ENCODE measurements at places on chromosomes 6 and 20.

- DNase-seq: no peak
Observed at GRCh38 chr20:49677777-49678758, 35.6 kb downstream of the B4GALT5 start.

- no peak for DNase-seq
Observed at GRCh38 chr20:15498926-15499325, 1074.3 kb downstream of the KIF16B start.

DNA sequence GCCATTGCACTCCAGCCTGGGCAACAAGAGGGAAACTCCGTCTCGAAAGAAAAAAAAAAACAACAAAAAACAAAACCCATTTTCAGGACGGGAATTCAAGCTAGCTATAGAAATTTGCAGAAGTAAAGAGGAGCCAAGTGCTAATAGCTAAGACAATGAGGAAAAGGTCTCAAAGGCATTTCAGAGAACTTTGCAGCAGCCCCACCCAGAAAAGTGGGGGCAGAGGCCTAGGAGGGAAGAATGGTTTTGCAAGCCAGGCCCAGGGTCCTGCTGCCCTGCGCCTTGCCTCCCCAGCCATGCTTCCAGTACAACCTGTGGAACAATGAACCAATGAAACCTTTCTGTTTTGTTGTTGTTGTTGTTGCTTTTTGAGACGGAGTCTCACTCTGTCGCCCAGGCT is 38.3 kb upstream of the SAMHD1 start:
- DNase-seq: no peak

DNA sequence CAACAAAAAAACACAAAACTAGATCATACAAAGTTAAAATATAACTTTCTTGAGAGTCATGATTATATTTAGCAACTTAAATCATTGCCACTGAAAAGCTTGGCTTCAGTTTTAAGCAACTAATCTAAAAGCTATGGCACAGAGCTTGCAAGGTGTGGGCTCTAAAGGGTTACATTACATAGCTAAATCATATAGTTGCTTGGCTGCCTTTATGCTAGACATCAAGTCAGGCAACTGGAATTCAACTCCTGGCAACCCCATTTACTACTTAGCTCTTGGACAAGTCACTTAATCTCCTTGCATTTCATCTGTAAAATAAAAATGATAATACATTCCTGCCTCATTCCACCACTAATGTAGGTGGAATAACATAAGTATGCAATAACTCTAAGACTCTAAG is 40.9 kb upstream of the GCM1 start:
- DNase-seq: no peak

GRCh38 chr20:58922036-58922435 is 59.0 kb upstream of the NELFCD start:
- no peak for DNase-seq

GRCh38 chr6:1527073-1527457 is 82.7 kb upstream of the FOXC1 start:
- DNase-seq: peak; percentile 38

GRCh38 chr20:61556111-61556510 is 304.1 kb downstream of the CDH4 start:
- no peak for DNase-seq

DNA sequence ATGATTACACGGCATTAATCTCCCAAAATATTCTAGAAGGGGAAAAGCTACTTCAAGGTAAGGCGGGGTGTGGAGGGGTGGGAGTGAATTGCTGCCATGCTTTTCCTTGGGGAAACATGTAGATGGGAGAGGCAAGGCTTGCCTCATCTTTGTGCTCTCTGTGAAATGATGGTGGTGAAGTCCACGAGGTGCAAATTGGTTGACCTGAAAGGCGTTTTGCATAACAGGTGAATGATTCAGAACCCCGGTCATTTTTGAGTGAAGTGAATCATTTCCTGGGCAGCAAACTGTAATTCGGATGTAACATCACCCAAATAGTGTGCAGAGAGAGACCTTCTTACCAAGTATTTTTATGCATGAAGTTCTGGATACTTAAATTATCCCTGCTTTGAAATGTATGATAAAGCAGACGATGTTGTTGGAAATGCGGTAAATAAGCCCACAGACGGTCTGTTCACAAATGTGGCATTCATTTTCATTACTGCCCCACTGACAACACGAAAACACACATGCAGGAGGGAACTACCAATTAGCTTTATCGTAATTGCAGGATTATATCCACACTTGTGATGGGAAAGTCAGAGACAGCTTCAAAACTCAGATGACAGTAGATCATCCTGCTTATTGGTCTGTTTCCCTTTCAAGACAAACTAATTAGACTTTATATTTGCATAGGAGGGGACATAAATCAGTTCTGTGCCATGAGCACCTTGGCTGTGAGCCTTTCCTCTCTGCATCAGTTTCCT is 3.0 kb downstream of the CDH4 start:
- DNase-seq: no peak

- no peak for DNase-seq
Observed at GRCh38 chr6:168876956-168877355, 376.7 kb downstream of the THBS2 start.

- DNase-seq: no peak
Observed at GRCh38 chr6:158028876-158029275, 47.2 kb downstream of the SYNJ2 start.

DNA sequence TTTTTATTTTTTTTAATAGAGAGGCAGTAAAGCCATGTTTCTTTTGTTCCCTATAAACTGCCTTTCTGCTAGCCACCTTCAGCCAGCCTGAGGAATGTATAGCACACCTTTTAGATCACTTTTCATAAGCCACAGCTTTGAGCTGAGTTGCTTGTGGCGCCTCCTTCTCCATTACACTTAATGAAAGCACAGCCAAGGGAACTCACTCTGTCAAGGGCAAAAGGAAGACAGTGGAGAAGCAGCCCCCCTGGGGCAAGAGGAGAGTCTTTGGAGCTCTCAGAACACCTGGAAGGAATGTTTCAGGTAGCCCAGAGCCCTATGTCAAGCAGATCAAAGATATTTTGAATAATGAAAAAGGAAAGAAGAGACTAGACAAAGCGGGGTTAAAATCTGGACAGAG is 235.1 kb downstream of the CLIC5 start:
- no peak for DNase-seq

- DNase-seq: no peak
Observed at GRCh38 chr6:113875470-113875869, 18.3 kb downstream of the MARCKS start.

Measured in GM12891 (cell line).